GM23338 (cell line): ENCODE measurements at places on chromosomes 7 and 10.
A peak's percentile ranks its signal among the peaks of the same experiment; 100 is the strongest.

GRCh38 chr10:96017191-96017687 is 26.1 kb upstream of the CCNJ start:
- no peaks in the 10 kb centered on the region for H3K27me3 ChIP-seq
- no peak overlapping the region for H3K27ac ChIP-seq
- no peaks in the 10 kb centered on the region for H3K36me3 ChIP-seq
- H3K4me3 ChIP-seq: no peak overlapping the region
- DNase-seq: peak; percentile 83

GRCh38 chr10:63901228-63901627 is 380.0 kb downstream of the REEP3 start:
- DNase-seq: peak; percentile 64
- no peaks in the 10 kb centered on the region for H3K4me1 ChIP-seq
- H3K27ac ChIP-seq: no peak overlapping the region
- H3K4me3 ChIP-seq: no peak overlapping the region
- no peaks in the 10 kb centered on the region for H3K36me3 ChIP-seq
- H3K27me3 ChIP-seq: no peaks in the 10 kb centered on the region

GRCh38 chr7:36153571-36154097 is 580 bp downstream of the EEPD1 start:
- H3K27ac ChIP-seq: no peak overlapping the region
- peaks cover 6% of the 10 kb centered on the region; the same call in 1 of the 2 replicates for H3K27me3 ChIP-seq
- peak; percentile 41 for DNase-seq
- H3K4me3 ChIP-seq: peak overlapping the region; percentile 93
- H3K36me3 ChIP-seq: no peaks in the 10 kb centered on the region

DNA sequence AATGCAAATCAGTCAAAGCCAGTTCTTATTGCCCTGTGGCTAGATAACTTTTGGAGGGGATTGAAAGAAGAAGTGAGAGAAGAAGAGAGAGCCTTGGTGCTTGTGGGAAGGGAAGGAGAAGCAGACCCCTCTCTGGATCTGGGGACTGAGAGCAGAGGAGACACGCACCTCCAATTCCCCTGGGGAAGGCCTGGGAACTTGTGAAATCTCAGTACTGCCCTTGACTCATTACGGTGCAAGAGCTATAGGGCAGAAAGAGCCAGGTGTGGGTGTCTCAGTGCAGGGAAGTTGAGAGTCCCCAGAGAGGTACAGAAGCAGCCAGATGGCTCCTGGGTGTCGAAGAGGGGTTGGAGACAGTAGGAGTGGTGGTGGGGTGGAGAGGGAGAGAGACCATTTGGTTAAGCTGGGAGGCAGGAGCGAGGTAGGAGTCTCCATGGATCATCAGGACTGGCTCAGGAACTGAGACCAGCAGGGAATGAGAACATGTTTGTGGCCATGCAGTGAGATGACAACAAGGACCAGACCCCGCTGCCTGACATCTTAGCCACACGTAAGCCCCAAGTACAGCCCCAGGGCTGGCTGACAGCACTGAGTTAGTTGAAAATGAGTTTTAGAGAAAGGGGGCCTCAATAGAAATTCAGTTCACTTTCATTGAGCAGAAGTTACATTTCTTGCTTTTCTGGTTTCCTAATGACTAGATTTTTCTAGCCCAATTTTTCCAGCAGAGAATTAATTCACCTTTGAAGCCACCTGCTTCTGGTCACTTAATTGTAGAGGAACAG is 238.2 kb downstream of the BUB3 start:
- no peak overlapping the region for H3K27ac ChIP-seq
- no peaks in the 10 kb centered on the region; the same call in 1 of the 2 replicates for H3K36me3 ChIP-seq
- H3K4me1 ChIP-seq: no peaks in the 10 kb centered on the region
- no peak for DNase-seq

- no peak overlapping the region for H3K27ac ChIP-seq
- H3K27me3 ChIP-seq: no peaks in the 10 kb centered on the region
- H3K4me3 ChIP-seq: no peak overlapping the region
- no peaks in the 10 kb centered on the region for H3K4me1 ChIP-seq
- no peaks in the 10 kb centered on the region for H3K36me3 ChIP-seq
Observed at GRCh38 chr7:158057446-158057845, 530.2 kb downstream of the PTPRN2 start.

GRCh38 chr10:63573068-63573697 is 52.0 kb downstream of the REEP3 start:
- peak overlapping the region; percentile 81 for H3K27ac ChIP-seq
- no peaks in the 10 kb centered on the region for H3K36me3 ChIP-seq
- peak overlapping the region; percentile 9; the same call in 1 of the 2 replicates for H3K4me3 ChIP-seq
- H3K4me1 ChIP-seq: peaks cover 32% of the 10 kb centered on the region
- H3K27me3 ChIP-seq: no peaks in the 10 kb centered on the region

GRCh38 chr7:107813524-107813923 is 10.5 kb upstream of the SLC26A3 start:
- no peaks in the 10 kb centered on the region for H3K27me3 ChIP-seq
- no peaks in the 10 kb centered on the region for H3K36me3 ChIP-seq
- no peak for DNase-seq

DNA sequence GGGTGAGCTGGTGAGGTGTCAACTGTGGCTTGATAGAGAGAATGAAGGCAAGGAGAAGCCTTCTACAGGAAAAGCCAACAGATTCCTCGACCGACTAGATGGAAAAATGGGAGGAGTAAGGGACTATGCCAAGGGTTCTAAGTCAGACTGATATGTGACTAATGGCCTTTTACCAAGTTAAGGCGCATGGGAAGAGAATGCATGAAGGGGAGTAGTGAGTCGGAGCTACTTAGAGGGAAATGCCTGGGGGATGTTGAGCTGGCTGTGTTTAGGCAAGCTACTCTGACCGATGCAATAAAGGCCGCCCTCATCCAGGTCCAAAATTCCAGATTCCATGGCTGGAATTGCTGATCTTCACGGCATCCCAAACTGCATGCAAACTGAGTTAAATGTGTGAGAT is 48.2 kb downstream of the APBB1IP start:
- no peak overlapping the region for H3K27ac ChIP-seq
- H3K4me1 ChIP-seq: no peaks in the 10 kb centered on the region
- H3K27me3 ChIP-seq: no peaks in the 10 kb centered on the region
- no peaks in the 10 kb centered on the region for H3K36me3 ChIP-seq
- DNase-seq: no peak

DNA sequence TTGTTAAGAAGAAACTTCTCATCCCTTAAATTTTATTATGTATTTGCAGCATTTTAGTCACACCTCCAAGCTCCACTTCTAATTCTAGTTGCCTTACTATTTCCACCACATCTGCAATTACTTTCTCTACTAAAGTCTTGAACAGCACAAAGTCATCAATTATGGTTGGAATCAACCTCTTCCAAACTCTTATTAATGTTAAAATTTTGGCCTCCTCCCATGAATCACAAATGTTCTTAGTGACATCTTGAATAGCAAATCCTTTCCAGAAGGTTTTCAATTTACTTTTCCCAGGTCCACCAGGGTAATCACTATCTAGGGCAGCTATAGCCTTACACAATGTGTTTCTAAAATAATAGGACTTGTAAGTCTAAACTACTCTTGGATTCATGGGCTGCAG is 126.3 kb upstream of the POM121L12 start:
- 0 out of 2 replicates have a peak, but pooled peaks cover under 1% of the 10 kb centered on the region for H3K4me1 ChIP-seq
- no peak overlapping the region for H3K4me3 ChIP-seq
- no peak for DNase-seq

GRCh38 chr10:62866451-62866850 is 50.3 kb upstream of the EGR2 start:
- no peak overlapping the region for H3K4me3 ChIP-seq
- H3K27me3 ChIP-seq: no peaks in the 10 kb centered on the region
- no peaks in the 10 kb centered on the region; the same call in 1 of the 2 replicates for H3K4me1 ChIP-seq
- H3K36me3 ChIP-seq: no peaks in the 10 kb centered on the region

GRCh38 chr7:44814919-44815318 is 18.4 kb downstream of the PPIA start:
- H3K27ac ChIP-seq: no peak overlapping the region
- no peaks in the 10 kb centered on the region for H3K36me3 ChIP-seq
- no peak for DNase-seq
- no peaks in the 10 kb centered on the region for H3K27me3 ChIP-seq

GRCh38 chr10:59896191-59896590 is 10.2 kb downstream of the CCDC6 start:
- H3K4me1 ChIP-seq: peaks cover 65% of the 10 kb centered on the region
- no peaks in the 10 kb centered on the region for H3K36me3 ChIP-seq
- H3K27ac ChIP-seq: no peak overlapping the region
- no peak overlapping the region for H3K4me3 ChIP-seq

DNA sequence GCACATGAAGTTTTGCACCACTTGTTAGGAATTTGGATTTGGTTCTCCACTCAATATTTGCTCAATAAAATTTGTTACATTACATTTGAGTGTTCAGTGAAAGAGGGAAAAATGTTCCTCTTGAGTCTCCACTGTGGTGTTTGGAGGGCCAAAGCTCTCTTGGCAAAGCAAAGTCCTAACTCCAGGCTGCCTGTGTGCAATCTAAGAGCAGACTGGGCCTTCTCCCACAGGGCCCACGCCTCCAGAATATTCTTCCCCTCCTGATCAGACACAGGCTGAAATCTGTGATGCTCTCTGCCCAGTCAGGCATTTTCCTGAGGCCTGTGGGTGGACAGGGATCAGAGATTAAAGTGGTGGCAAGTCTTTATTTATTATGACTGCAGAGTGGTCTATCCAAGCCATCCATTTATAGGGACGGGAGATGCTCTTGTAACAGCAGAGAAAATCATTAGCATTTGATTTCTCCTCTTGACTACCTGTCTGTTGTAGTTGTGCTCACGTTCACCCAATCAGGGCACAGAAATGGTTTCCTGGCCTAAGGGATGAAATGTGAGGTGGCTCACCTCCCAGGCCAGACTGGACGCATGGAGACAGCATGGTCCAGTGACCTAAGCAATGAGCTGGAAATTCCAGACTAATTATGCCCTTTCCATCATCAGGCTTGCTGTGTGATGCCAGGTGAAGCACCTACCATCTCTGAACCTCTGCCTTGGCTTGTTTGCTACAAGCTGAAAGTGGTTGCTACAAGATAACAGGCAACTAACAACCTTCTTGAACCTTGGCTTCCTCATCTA is 147.1 kb upstream of the NRBF2 start:
- DNase-seq: no peak
- no peak overlapping the region for H3K27ac ChIP-seq
- no peaks in the 10 kb centered on the region for H3K36me3 ChIP-seq
- H3K27me3 ChIP-seq: no peaks in the 10 kb centered on the region
- no peaks in the 10 kb centered on the region for H3K4me1 ChIP-seq
- H3K4me3 ChIP-seq: no peak overlapping the region

GRCh38 chr10:111127081-111127848 is 50.4 kb downstream of the ADRA2A start:
- no peaks in the 10 kb centered on the region for H3K27me3 ChIP-seq
- H3K36me3 ChIP-seq: no peaks in the 10 kb centered on the region
- no peak for DNase-seq
- H3K27ac ChIP-seq: no peak overlapping the region
- no peak overlapping the region for H3K4me3 ChIP-seq

GRCh38 chr10:35949811-35950211 is 307.7 kb upstream of the FZD8 start:
- no peak overlapping the region for H3K27ac ChIP-seq
- no peak overlapping the region for H3K4me3 ChIP-seq
- H3K4me1 ChIP-seq: peaks cover 12% of the 10 kb centered on the region
- H3K36me3 ChIP-seq: no peaks in the 10 kb centered on the region
- no peaks in the 10 kb centered on the region for H3K27me3 ChIP-seq

GRCh38 chr7:92667816-92668535 is 77.8 kb upstream of the FAM133B start:
- H3K36me3 ChIP-seq: no peaks in the 10 kb centered on the region
- H3K27me3 ChIP-seq: no peaks in the 10 kb centered on the region
- H3K4me1 ChIP-seq: no peaks in the 10 kb centered on the region
- H3K4me3 ChIP-seq: no peak overlapping the region
- no peak overlapping the region for H3K27ac ChIP-seq

DNA sequence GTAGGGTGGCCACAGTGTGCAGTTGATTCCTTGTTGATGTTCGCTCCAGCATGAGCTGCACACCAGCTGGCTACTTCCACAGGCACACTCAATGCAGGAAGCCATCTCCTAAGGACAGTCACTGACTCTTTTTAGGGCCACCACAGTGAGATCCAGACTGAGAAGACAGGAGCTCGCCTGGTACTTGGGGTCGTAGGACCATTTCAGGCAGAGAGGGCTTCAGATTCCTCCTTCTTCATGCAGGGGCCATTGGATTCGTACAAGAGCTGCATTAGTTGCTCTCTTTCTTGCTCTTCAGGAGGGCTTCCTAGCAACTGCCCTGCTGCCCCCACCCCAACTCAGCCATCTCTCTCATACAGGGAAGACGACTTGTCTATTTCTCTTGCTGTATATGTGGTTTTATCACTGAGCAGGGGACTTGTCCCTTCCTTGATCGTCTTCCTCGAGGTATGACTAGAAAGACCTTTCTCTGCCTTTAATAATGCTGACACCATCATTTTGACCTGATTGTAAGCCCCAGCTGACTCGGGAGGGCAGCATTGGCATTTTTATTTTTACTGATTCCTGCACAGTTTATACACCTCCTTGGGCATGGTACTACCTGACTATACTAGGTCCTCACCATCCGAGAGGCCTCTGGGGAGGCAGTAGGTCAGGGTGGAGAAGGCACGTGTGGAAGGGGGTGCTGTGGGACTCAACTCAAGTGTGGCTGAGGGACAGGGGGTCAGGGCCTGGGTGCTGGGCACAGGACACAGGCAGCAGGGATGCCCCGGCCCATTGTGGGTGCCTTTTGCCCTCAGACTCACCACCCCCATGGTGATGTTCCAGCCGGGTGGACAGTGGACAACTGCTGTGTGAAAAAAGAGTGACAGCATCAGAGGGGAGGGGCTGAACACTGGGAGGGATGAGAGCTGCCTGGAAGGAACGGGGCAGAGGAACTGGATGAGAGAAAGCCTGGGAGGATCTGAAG is 136.7 kb upstream of the ZNF746 start:
- no peak overlapping the region for H3K4me3 ChIP-seq
- H3K27me3 ChIP-seq: 0 out of 2 replicates have a peak, but pooled peaks cover 4% of the 10 kb centered on the region
- H3K27ac ChIP-seq: no peak overlapping the region
- no peak for DNase-seq

DNA sequence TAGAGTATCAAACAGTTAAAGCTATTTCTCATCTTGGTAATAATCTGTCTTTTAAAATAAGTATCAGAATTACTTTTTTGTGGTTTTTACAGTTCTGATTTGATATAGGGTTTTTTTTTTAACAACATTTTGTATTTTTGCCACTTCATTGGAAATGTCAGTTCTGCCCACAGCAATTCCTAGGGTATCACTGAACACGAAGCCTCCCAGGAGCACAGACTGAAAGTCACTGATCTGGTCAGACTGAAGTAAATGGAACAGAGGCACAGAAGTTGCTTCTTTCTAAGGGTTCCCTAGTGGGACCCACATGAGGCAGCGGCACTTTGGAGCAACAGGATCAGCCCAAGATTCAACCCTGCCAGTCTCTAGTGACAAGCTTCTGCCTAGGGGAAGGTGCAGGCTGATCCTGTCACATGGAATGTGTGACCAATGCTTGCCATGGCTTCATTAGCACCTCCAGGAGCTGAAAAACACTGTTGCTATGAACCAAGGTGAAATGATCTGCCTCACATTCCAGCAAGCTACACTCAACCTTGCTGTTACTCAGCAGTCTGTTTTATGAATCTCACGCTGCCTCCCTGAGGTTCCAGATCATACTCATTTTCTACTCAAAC is 273.4 kb upstream of the CSTF2T start:
- H3K27ac ChIP-seq: no peak overlapping the region
- DNase-seq: peak; percentile 17
- no peaks in the 10 kb centered on the region for H3K36me3 ChIP-seq
- no peaks in the 10 kb centered on the region for H3K4me1 ChIP-seq

GRCh38 chr7:83541187-83541960 is 107.6 kb downstream of the SEMA3E start:
- DNase-seq: no peak
- no peaks in the 10 kb centered on the region for H3K4me1 ChIP-seq
- H3K27ac ChIP-seq: no peak overlapping the region

GRCh38 chr7:23469150-23469960 is 936 bp downstream of the IGF2BP3 start:
- no peaks in the 10 kb centered on the region for H3K27me3 ChIP-seq
- DNase-seq: no peak
- peak overlapping the region; percentile 96; the same call in 1 of the 2 replicates for H3K27ac ChIP-seq
- H3K4me3 ChIP-seq: peak overlapping the region; percentile 64
- H3K36me3 ChIP-seq: no peaks in the 10 kb centered on the region
